Activated CD8-positive, alpha-beta memory T cell treated with anti-CD3 and anti-CD28 coated beads for 1 hour (primary cell): ENCODE measurements at places on chromosomes 6 and 20.

- no peak for DNase-seq
Observed at GRCh38 chr6:155561966-155562364, 106.3 kb upstream of the NOX3 start.

DNA sequence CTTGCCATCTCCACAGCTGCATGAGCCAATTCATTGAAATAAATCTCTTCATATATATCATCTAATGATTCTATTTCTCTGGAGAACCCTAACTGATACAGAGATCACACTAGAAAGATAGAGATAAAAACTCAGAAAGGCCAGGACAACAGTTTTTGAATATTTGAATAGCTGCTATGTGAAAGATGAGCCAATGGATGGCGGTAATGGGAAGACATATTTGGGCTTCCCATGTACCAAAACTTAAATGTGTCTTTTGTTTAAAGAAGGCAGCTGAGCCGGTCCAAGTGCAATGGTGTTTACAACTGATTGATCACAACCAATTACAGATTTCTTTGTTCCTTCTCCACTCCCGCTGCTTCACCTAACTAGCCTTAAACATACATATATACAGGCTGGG is 35.1 kb downstream of the SGK1 start:
- no peak for DNase-seq

GRCh38 chr6:37077905-37078296 is 72.4 kb downstream of the FGD2 start:
- no peak for DNase-seq

- no peak for DNase-seq
Observed at GRCh38 chr6:116387374-116387773, 16.6 kb downstream of the DSE start.

GRCh38 chr6:157486572-157486971 is 105.6 kb downstream of the ZDHHC14 start:
- no peak for DNase-seq

GRCh38 chr6:26420688-26421171 is 18.7 kb downstream of the BTN3A1 start:
- no peak for DNase-seq
